Endodermal cell (in vitro differentiated cells): ENCODE measurements at places on chromosomes 7 and 10.
A peak's percentile ranks its signal among the peaks of the same experiment; 100 is the strongest.

GRCh38 chr7:144830024-144830785 lies 5.6 kb downstream of the TPK1 start:
- no peak for DNase-seq

GRCh38 chr10:132910186-132910880 lies 32.0 kb downstream of the CFAP46 start:
- DNase-seq, result no peak

- DNase-seq, result no peak
Observed at GRCh38 chr7:47764746-47765145, 182.8 kb upstream of the TNS3 start.

DNA sequence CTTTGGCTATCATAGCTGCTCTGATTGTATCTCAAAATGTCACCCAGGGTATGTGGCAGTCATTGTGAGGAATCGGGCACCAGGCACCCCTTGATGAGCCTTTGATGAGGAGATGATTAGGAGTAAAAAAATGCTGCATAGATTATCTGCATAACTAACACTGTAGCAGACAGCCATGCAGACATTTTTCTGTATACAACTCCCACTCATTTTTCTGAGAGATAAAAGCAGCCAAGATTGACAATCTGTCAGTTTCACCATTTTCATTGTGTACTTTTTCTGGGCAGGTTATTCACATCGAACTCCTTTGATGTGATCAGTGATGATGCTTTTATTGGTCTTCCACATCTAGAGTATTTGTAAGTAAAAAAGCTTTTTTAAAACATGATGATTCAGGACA lies 19.4 kb downstream of the LGI1 start:
- DNase-seq, result no peak

DNA sequence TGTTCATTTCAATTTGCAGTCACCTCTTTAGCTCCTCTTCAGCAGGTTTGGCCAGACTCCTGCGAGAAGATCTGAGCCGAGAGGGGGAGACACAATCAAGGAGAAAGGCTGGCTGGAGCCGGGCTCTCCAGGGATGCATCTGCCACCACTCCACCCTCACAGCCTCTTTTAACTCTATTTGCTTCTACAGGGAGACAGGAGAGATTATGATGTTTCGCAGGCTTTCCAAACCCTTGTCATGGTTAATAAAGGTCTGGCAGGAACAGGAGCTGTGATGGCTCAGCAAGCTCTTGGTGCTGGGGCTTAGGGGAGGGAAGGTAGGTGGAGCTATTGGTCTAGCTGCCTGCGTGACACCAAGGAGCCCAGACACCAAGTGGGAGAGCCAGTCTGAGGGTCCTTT lies 448.1 kb upstream of the PODXL start:
- peak; percentile 78 for DNase-seq

DNA sequence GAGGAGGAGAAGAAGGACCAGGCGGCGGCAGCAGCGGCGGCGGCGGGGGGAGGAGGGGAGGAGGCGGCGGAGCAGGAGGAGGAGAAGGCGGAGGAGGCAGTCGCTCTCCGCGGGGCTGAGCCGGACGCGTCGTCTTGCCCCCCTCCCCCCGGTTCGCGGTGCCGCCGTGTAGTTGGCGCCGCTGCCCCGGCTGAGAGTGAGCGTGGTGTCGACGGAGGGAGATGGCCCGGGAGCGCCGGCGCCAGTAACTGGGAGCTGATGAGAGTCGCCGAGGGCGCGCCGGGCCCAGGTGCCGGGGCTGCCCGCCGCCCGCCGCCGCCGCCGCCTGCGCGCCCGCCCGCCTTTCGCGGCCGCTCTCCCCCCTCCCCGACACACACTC lies 257 bp downstream of the WAC start:
- DNase-seq, result no peak

DNA sequence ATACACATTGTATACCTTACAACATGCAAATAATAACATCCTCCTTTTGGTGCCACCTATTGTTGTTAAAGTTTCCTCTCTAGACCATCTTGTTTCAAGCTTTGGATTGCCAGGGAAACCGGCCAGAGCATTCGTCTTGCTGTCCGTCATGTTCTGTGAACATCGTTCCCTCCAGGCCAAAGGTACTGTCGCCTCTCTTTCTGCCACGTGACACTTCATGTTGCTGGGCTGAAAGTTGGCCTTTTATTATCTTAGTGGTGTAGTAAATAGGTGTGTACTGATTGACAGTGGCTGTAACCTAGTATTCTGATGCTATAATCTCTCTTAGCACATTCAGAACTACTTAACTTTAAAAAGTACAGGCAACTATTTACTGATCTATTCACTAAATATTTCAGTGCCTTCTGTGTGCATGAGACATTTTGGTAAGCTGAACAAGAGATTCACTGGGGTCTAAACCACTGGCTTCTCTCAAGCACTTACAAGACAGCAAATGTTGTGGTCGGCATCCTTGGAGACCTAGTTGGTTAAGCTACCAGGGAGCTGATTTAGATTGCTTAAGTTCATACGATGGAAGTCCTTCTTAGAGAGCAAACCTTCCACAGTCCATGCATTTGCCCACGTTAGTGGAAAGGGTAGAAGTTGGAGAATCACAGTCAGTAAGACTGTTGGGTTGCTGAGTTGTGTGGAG lies 52.4 kb downstream of the SHH start:
- DNase-seq, result no peak

DNA sequence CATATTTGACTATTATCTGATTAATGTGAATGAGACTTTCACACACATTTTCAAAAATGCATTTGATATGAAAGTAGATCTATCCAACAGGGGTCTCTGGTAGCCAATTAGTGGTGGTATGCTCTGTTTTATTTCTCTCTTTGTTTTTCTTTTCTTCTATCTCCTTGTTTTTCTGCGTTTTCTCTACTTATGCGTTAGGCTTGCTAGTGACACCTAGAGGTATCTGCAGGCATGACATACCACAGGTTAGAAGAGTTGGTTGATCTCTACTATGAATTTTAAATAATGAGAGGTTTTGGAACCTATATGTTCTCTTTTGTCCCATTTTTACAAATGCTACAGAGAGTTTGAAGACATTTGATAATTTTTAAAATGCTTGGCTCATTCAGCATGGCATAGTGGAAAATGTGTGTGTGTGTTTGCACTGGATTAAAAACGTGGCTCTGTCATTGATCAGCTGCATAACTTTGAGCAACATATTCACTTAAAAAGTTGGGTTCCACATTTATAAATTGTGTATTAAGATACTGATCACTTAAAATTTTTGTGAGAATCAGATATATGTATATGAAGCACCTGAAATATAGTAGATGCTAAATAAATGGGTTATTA lies 28.1 kb upstream of the PLXDC2 start:
- peak; percentile 75 for DNase-seq

DNA sequence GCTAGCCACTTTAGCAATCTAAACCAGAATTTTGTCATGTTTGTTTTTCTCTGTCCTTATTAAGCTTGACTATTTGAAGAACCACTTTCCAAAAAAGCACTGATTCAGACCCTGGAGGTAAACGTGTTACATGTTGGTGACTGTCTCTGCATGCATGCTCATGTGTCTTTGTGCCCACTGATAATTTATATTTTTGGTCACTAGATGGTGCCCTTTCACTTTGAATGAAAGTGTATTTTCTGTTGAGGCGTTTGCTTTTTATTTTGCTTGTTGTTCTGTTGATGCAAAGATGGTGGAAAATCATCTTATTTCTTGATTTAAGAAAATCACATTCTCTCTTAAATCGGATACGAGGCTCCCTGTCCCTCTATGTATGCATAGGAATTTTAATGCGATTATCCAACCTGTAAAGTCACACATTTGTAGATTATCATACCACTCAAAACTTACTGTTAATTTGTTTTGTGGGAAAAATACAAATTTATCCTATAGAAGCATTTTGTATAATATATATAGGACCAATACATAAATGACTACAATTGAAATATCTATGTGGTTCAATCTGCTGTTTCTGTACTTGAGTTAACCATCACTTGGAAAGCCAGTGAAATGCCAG lies 269.3 kb downstream of the BICC1 start:
- DNase-seq, result no peak
